Fibroblast of lung (primary cell): ENCODE measurements at places on chromosomes 7 and 10.

- no peak overlapping the region for H3K27ac ChIP-seq
- no peaks in the 10 kb centered on the region for H3K27me3 ChIP-seq
- H3K4me1 ChIP-seq, result peaks cover 3% of the 10 kb centered on the region
- DNase-seq, result peak; percentile 86
Measured at GRCh38 chr10:24642921-24643678, 80.6 kb downstream of the ARHGAP21 start.

DNA sequence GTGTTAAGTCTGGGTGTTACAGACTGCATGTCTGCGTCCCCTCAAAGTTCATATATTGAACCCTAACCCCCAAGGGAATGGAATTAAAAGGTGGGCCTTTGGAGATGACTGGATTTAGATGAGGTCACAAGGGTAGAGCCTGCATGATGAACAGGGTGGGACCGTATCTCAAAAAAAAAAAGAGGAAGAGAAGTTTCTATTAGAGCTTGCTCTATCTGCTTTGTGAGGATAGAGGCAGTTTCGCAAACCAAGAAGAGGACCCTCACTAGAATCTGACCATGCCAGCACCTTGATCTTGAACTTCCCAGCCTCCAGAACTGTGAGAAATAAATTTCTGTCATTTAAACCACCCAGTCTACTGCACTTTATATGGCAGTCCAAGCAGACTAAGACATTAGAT, 1.4 kb downstream of the KIN start:
- DNase-seq, result no peak
- H3K36me3 ChIP-seq, result no peaks in the 10 kb centered on the region
- no peaks in the 10 kb centered on the region for H3K27me3 ChIP-seq
- peaks cover 2% of the 10 kb centered on the region for H3K4me1 ChIP-seq

DNA sequence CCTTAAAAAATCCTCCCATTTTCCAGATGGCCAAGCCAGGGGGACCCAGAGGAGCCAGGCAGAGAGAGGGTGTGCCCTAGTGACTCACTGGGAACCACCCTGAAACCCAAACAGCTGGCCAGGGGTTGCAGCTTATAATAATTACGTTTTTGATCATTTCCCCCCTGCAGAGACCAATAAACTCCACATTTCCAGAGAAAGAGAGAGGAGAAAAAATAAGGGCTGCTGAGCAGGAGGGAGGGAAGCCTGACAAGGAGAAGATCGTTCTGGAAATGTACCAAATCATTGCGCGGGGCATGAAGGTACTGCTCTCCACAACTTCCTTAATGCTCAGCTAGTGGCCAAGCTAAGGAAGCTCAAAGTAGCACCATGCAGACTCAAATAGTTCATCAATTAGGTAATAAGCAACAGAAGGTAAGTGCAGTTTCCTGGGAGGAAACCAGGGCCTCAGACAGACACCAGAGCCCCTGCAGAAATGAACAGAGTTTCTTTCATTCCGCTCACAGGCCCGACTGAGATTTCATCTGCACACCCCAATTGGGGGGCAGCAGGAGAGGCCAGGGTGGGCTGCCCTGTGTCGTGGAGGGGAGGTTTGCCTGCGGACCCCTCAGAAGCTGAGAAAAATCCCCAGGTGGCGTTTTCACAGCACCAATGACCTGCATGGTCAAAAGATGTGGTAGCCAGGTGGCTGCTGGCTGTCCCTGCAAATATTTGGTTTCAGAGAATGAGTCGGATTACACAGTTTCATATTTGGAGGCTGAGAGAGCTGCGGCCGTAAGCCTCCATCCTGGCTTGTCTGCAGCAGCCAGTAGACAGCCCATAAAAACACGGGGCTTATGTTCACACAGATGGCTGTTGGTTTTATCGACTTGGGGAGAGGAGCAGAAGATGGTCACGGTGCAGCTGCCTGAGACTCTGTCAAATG, 153.2 kb upstream of the LYZL2 start:
- peak overlapping the region; percentile 58 for H3K27ac ChIP-seq
- H3K36me3 ChIP-seq, result no peaks in the 10 kb centered on the region
- H3K27me3 ChIP-seq, result no peaks in the 10 kb centered on the region

GRCh38 chr10:10587744-10588393, 429.8 kb upstream of the CELF2 start:
- no peaks in the 10 kb centered on the region for H3K4me1 ChIP-seq
- H3K4me3 ChIP-seq, result no peak overlapping the region
- H3K27me3 ChIP-seq, result no peaks in the 10 kb centered on the region
- H3K36me3 ChIP-seq, result no peaks in the 10 kb centered on the region
- H3K27ac ChIP-seq, result no peak overlapping the region
- no peak for DNase-seq

DNA sequence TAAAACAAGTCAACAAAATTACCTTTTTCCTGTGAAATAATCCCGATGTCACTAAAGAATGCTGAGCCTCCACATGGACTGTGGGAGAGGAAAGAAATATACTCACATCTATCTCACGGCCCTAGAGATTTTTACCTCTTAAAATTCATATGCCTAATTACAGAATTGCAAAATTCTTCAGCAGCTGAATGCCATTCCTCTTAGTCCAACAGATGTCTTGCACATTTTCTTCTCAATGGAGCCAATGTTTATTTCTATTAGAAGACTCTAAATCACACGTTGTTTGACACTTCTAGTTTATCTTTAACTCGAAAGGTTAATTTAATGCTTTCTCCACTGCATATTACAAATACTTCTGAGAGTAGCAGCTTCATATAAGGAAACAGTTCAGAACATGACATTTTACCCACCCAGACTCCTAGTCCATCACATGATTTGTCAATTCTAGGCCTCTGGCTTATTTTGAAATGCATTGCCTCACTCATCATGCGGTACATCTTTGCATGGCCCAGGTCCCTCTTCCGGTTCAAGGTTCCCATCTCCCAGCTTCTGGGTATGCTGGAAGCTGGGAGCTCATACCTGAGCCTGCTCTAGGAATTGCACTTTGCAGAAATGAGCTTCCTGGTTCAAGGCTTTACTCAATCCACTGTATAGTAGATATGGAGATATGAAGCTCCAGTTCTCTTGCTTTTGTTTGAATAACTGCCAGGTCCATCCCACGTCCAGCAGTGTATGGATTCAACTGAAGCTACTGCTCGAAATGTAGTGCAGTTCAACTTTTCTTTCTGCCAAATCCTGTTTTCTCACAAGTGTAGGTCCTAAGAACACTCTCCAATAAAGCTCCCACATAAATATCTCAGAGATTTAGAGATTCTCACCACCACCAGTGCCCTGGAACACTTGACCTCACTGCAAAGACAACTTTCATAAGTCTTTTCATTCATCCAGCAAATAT, 306.2 kb downstream of the GPR37 start:
- peak overlapping the region; percentile 43 for H3K27ac ChIP-seq
- peak; percentile 45 for DNase-seq
- no peaks in the 10 kb centered on the region for H3K36me3 ChIP-seq
- peaks cover 5% of the 10 kb centered on the region for H3K4me1 ChIP-seq
- H3K27me3 ChIP-seq, result no peaks in the 10 kb centered on the region
- H3K4me3 ChIP-seq, result no peak overlapping the region

- no peak overlapping the region for H3K27ac ChIP-seq
- no peaks in the 10 kb centered on the region for H3K27me3 ChIP-seq
- H3K4me1 ChIP-seq, result no peaks in the 10 kb centered on the region
- DNase-seq, result peak; percentile 75
- no peak overlapping the region for H3K4me3 ChIP-seq
- no peaks in the 10 kb centered on the region for H3K36me3 ChIP-seq
Measured at GRCh38 chr7:70042533-70042932, 444.3 kb downstream of the AUTS2 start.

DNA sequence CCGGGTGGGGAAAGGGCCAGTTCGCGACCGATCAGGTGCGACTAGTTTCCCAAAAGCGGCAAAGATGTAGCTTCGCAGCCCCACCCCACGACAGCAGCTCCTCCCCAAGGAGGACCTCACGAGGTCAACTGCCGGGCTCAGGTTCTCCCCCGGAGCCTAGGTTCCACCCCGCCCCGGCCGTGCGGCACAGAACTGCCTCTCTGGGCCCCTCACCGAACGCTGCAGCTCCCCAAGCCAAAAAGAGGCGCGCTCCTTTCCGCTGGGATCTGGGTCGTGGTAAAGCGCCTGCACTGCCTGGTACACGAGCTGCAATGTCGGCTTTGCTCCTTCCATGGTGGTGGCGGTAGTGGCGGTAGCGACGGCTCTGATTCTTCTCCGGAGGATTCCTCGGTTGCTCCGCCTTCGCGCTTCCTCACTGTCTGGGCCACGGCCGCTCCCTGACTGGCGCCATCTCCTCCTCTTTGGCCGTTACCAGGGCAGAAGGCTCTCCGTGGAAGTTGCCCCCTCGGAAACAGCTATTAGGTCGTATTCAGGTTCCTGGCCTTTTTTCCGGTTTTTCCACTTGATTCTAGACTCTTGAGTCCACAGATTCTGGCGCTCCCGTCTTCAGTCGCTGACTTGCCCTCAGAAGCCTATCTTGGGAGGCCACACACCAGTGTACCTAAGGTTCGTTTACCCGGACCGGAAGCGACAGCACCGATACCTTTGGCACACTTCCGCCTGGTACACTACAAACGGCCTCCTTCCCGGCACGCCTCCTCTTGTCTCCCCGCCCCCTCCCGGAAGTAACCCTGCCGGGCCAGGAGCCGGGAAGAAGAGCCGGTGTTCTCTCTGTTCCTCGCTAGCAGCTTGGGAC, at the start of gene TNPO3:
TNPO3 (minus strand) TSS at position 674 of the 856 bp plus-strand sequence; CDS start at position 333, 341 bp downstream.
- H3K27me3 ChIP-seq, result no peaks in the 10 kb centered on the region
- no peaks in the 10 kb centered on the region for H3K4me1 ChIP-seq
- peak within 1 kb of the TSS; percentile 99 for H3K4me3 ChIP-seq
- H3K27ac ChIP-seq, result peak within 1 kb of the TSS; percentile 86

DNA sequence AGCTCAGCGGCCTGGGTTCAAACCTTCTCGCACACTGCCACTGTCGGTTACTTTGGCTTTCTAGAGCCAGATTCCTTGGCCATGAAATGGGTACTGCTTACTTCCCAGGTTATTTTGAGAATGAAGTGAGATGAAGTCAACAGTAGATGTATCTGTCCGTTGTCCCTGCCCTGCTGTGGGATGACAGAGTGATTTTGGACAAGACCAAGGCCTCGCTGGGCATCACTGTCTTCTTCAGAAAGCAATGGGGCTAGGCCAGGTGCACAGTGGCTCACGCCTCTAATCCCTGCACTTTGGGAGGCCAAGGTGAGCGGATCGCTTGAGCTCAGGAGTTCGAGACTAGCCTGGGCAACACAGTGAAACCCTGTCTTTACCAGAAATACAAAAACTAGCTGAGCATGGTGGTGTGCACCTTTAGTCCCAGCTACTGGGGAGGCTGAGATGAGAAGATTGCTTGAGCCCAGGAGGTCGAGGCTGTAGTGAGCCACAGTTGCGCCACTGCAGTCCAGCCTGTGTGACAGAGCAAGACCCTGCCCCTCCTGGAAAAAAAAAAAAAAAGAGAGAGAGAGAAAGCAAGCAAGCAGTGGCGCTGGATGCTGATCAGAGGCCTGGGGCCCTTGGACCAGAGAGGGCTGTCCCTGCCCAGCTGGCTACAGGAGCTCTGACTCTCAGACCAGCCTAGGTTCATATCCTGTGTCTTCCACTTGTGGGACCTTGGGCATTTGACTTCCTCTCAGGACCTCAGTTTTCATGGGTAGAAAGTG, 25.8 kb downstream of the ZMIZ1 start:
- H3K27me3 ChIP-seq, result no peaks in the 10 kb centered on the region
- no peak overlapping the region for H3K4me3 ChIP-seq
- H3K36me3 ChIP-seq, result peaks cover 1% of the 10 kb centered on the region
- no peak for DNase-seq
- peak overlapping the region; percentile 79 for H3K27ac ChIP-seq

GRCh38 chr10:48799341-48800006, 114.8 kb downstream of the WDFY4 start:
- H3K27ac ChIP-seq, result no peak overlapping the region
- H3K4me1 ChIP-seq, result no peaks in the 10 kb centered on the region
- H3K36me3 ChIP-seq, result no peaks in the 10 kb centered on the region
- H3K4me3 ChIP-seq, result no peak overlapping the region

GRCh38 chr7:357531-358209, 67.7 kb downstream of the FOXL3 start:
- no peaks in the 10 kb centered on the region for H3K4me1 ChIP-seq
- H3K4me3 ChIP-seq, result no peak overlapping the region
- H3K36me3 ChIP-seq, result no peaks in the 10 kb centered on the region
- no peak overlapping the region for H3K27ac ChIP-seq
- DNase-seq, result no peak

- H3K27ac ChIP-seq, result no peak overlapping the region
- no peaks in the 10 kb centered on the region for H3K4me1 ChIP-seq
- no peaks in the 10 kb centered on the region for H3K36me3 ChIP-seq
- H3K27me3 ChIP-seq, result peaks cover 28% of the 10 kb centered on the region
Measured at GRCh38 chr10:49605939-49606509, 4.1 kb upstream of the SLC18A3 start.

- no peak overlapping the region for H3K27ac ChIP-seq
- H3K4me3 ChIP-seq, result no peak overlapping the region
- no peaks in the 10 kb centered on the region for H3K27me3 ChIP-seq
- no peaks in the 10 kb centered on the region for H3K4me1 ChIP-seq
Measured at GRCh38 chr7:148398844-148399365, 191.7 kb upstream of the C7orf33 start.

GRCh38 chr10:11014671-11015445, 2.8 kb upstream of the CELF2 start:
- peaks cover 10% of the 10 kb centered on the region for H3K27me3 ChIP-seq
- H3K36me3 ChIP-seq, result no peaks in the 10 kb centered on the region
- H3K27ac ChIP-seq, result no peak overlapping the region
- no peak overlapping the region for H3K4me3 ChIP-seq

- DNase-seq, result peak; percentile 78
- H3K27me3 ChIP-seq, result no peaks in the 10 kb centered on the region
- H3K4me3 ChIP-seq, result no peak overlapping the region
- H3K36me3 ChIP-seq, result no peaks in the 10 kb centered on the region
- H3K27ac ChIP-seq, result no peak overlapping the region
Measured at GRCh38 chr10:99172128-99172738, 63.4 kb downstream of the HPSE2 start.

GRCh38 chr7:146635205-146636032, 518.8 kb downstream of the CNTNAP2 start:
- H3K36me3 ChIP-seq, result no peaks in the 10 kb centered on the region
- no peak overlapping the region for H3K4me3 ChIP-seq
- H3K27ac ChIP-seq, result no peak overlapping the region
- no peaks in the 10 kb centered on the region for H3K27me3 ChIP-seq
- no peak for DNase-seq

- no peaks in the 10 kb centered on the region for H3K36me3 ChIP-seq
- H3K4me1 ChIP-seq, result no peaks in the 10 kb centered on the region
- H3K4me3 ChIP-seq, result no peak overlapping the region
- no peak for DNase-seq
Measured at GRCh38 chr7:96331233-96331632, 9.3 kb upstream of the SLC25A13 start.

DNA sequence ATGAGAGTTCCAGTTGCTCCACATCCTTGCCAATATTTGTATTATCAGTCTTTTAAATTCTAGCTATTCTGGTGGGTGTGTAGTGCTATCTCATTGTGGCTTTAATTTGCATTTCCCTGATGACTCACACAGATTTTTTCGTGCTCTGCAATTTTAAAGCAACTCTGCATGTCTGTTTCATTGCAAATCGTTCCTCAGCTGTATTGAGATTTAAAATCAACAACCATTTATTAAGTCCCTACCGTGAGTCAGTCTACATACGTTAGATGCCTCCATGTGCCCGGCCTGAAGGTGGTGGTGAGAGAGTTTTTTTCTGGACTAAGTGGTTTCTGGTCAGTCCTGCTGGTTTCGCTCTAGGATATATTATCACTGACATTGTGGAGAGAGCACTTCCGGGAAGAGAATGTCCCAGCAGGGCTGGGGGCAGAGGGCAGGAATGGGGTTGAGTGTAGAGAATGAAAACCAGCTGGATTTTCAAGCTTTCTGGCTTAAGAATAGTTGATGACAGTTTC, 8.4 kb upstream of the HYCC1 start:
- no peaks in the 10 kb centered on the region for H3K27me3 ChIP-seq
- no peak overlapping the region for H3K4me3 ChIP-seq
- DNase-seq, result peak; percentile 96
- H3K36me3 ChIP-seq, result no peaks in the 10 kb centered on the region
- peak overlapping the region; percentile 97 for H3K27ac ChIP-seq
